GM06990 (cell line): ENCODE measurements at places on chromosomes 12 and 14.

DNA sequence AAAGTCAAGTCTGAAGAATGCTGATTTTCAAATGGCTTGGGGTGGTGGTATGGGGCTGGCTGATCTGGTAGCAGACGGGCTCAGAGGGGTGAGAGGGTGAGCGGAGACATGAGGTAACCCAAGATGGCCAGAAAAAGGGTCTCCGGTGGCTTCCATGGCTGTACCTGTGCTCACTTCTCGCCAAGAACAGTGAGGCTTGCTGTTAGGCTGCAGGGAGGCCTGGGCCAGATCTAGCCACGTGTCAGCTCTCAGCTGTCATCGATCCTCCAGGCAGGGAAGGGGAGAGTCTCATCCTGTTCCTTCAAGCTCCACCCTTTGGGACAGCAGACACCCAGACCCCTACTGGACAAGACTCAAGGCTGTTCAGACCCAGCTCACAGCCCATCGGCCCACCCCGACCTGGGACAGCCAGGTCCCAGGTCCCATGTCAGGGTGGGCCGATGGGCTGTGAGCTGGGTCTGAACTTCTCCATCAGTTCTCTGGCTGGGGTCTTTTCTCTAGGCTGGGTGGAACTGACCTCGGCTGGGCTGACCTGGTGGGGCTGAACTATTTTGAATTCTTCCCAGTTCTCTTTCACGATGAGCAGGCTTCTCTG lies 9.0 kb downstream of the LRTM2 start:
- no peak for DNase-seq

DNA sequence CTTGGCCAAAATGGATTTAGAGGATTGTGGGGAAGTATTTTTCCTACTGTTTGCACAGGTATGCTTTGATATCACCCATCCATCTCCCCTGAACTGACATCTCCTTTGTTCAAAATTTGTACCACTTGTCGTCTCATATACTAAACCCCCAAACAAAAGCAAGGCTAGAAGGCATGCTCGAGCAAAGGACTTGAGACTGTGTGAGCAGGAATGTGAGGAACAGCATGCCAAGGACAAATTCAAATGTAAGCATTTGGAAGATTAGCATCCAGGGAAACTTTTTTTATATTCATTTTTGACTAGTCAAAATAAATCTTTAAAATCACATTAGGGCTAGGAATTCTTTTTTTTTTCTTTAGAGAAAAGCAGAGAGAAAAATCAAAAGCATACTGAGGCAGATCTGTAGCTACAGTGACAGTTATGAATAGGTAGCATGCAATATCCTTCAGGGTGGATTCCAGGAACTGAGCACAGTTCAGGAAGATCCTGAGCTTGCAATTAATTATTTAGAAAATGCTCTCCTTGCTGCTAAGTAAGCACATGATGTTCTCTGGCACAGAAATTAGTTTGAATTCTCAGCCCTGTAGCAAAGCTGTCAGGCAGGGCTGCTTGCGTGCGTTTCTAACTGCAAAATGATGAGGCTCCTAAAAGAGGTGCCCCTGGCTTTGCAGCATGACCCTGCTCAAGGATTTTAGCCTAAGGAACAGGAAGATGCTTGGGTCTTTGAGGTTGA lies 327.7 kb downstream of the LRIG3 start:
- DNase-seq, result no peak

DNA sequence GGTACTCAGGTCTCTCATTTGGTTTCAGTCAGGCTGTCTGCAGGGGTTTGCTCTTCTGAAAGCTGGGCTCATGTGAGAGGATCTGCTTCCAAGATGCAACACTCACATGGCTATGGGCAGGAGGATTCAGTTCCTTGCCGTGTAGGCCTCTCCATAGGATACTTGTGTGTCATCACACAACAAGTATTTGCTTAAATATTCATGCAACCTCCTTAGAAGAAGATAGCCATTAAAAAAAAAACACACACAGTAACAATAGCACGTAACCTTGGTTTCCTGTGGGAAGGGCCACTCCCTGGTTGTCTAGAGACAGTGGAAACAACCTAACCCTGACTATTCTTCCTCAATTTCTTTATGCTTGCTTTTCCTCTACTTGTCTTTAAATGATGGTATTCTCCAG lies 31.8 kb upstream of the CLEC4E start:
- no peak for DNase-seq

DNA sequence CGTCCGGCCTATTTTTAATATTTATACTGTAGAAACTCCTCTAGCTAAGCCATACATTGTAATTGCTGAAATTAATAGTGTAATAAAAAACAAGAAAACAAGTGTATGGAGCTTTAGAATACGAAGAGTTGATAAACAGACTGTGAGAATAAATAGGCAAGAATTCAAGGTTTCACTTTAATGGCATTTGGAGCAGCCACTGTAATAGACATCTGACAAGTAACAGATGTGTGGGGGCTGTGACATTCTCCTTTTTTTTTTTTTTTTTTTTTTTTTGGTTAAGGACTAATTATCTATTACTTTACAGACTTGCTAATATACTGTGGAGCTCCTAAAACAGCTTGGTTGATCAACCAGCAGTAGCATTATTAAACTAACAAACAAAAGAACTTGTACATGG lies 42.1 kb upstream of the CFAP54 start:
- no peak for DNase-seq

GRCh38 chr12:89789862-89790261 lies 81.2 kb upstream of the ATP2B1 start:
- DNase-seq, result peak; percentile 48

DNA sequence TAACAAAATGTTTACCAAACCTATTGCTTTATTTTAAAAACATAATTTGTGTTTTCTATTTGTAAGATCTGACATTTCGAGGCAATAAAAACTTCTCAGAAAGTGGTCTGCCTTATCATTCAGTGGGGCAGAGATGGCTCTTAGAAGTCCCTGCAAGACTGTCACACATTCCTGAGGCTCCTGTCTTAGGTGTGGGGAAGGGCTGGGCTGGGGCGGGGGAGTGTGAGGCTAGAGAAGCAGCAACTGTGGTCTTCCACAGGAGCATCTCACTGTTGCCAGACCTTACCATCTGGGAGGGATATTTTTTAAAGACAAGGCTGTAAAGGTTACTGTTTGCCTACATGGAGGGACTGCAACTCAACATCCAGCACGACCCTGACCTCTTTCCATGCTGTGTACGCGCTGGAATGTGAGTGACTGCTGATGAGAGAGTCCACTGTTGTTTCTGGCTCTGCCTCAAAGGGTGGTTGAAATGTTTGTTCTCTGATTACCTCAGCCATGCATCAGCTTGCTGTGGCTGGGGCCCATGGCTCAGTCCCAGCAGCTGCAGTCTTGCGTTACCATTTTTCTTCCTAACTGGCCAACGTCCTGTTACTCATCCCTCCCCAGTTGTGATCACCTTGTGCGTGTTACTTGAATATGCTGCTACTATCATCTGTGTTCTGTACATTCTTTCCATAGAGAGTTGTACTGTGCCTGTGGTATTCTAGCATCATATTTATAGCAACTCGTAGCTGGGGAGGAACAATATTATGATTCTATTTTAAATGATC lies 12.4 kb downstream of the ERG28 start:
- DNase-seq, result no peak

DNA sequence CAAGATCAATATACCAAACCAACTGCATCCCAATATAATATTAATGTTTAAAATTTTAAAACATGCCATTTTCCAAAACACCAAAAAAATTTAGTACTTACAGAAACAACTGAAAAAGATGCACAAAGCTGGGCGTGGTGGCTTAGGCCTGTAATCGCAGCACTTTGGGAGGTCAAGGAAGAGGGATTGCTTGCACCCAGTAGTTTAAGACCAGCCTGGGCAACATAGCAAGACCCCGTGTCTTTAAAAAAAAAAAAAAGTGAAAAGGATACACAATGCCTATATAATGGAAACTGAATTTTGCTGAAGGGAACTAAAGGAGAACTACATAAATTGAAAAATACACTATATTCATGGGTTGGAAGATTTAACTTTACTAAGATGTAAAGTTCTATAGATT lies 149.5 kb downstream of the RMST start:
- DNase-seq, result no peak

DNA sequence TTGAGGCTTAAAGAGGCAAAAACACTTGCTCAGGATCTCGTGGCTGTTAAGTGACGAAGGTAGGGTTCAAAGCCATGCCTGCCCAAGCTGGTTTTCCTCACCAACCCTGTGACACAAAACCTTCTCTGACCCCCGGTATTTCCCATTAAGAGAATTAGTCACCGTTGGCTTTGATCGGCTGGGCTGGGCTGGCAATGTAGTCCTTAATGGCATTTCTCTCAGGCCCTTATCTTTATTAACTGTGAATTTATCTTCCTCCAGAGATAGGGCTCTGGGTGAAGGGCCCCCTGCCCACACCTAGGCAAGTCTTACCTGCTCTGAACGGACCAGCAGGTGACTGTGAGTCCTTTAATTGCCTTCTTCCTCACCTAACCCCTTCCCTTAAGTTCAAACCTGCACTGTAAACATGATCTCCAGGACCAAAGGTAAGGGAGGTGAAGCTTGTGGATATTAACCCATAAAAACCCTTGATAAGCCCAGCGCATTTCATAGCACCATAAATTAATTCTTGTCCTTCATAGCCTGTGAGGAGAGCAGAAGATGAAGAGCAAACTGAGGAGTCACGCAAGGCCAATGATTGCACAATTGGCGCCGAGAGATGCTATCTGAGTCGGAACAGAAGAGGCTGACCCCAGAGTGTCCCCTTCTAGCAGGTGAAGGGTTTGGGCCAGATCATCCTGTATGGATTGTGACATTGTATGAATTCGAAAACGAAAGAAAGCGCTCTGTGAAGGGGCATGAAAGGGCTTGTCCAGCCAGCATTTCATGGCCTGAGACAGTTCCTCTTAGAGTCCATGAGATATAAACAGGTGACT lies 790.8 kb upstream of the TBX3 start:
- no peak for DNase-seq

GRCh38 chr14:68710776-68711175 lies 82.1 kb downstream of the ZFP36L1 start:
- DNase-seq, result no peak

- no peak for DNase-seq
Measured at GRCh38 chr12:116043659-116044535, 233.6 kb downstream of the MED13L start.

- DNase-seq, result no peak
Measured at GRCh38 chr12:25692115-25693035, 139.3 kb upstream of the LMNTD1 start.

- no peak for DNase-seq
Measured at GRCh38 chr14:99873653-99874052, 80.4 kb downstream of the EML1 start.

DNA sequence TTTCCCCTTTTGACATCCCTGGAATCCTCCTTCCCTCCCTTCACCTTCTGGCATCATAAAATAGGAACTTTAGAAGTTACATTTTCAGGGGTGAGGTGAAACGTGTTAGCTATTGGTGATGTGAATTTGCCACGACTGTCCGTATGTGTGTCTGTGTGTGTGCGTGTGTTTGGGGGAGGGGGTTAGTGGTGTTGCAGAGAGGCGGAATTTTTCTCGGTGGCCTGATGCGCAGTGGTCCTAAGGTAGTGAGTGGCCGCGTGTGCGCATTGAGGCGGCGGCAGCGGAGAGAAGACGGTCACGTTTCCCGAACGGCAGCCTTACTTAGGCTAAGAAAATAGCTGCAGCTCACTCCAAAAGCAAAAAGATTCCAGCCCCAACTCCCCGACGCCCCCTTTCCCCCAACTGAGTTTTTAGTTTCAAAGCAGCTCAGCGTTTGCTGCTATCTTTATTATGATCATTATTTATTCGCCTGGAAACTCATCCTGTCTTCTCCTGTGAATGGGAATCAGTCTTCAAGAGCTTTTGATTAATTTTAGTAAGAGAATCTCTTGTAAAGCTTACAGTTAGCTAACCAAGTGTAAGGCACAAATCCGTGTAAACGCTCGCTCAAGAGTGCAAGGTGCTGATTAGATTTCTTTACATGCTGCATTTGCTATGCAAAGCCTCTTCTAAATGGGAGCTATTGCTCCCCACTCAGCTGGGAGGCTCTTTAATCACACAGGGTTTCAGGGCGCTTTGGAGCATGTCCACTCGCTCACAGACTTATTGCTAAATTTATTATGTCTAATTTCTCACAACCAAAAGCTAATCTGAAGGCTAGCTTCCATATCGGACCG lies 4.7 kb downstream of the FLRT2 start:
- no peak for DNase-seq

DNA sequence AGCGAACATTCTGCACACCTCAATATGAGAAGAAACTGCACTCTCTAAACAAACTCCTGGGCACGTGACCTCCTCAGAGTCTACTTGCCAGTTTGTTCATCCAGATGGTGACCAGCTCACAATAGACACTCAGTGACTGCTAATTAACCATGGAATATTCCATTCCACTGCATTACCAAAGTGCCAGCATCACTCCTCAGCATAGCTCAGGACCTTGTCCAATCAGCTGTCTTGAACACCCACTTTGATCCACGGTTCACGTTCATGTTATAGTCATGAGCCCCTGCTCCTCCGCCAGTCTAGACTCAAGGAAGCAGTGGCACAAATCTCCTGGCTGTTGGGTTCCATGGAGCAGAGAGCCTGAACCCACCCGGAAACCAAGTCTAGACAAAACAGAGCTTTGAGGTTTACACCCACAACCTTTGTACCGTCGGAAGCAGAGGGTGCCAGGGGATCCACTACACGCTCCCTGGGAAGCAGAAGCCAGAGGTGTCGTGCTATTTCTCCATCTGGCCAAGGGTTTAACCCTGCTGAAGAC lies 285.3 kb downstream of the ZFP36L1 start:
- no peak for DNase-seq

DNA sequence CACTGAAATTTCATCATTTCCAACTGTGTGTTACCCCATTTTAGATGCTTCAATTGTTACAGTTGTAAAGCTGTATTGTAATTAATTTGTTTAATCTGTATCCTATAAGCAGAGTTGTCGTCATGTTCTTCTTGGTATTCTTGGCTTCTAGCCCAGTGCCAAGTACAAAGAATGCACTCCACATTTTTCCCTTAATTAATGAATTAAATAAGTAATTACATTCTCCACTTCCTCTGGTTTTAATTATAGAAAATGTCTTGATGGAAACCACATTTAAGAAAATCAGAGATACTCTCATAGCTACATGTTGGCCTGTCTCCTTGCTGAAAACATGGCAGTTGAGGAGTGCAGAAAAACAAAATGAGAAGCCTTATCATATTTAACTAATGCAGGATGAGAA lies 746 bp downstream of the DNAI7 start:
- no peak for DNase-seq

- DNase-seq, result no peak
Measured at GRCh38 chr14:34029921-34030334, 79.1 kb upstream of the EGLN3 start.

- no peak for DNase-seq
Measured at GRCh38 chr12:76696186-76696585, 67.7 kb upstream of the ZDHHC17 start.

- no peak for DNase-seq
Measured at GRCh38 chr14:85451421-85451820, 78.5 kb upstream of the FLRT2 start.

- DNase-seq, result no peak
Measured at GRCh38 chr12:50786498-50787231, 22.8 kb downstream of the ATF1 start.
